ENCODE measurements at places on chromosomes 7 and 10. TPM values are rescaled to one million over a fixed set of nuclear protein-coding genes. Genes with fewer than 3 reads are reported as not detected.

The INHBA gene
- 0.63 TPM for total RNA-seq

The ZNF394 gene
- 29.6 TPM for total RNA-seq

The WNT2 gene
- 1.1 TPM for total RNA-seq

The LIPN gene
- not detected for total RNA-seq

The UNCX gene
- total RNA-seq: not detected

The LSM5 gene
- 71.0 TPM for total RNA-seq

The TMEM236 gene
- total RNA-seq: 0.08 TPM

The ADAM8 gene
- 0.71 TPM for total RNA-seq

The GPER1 gene
- total RNA-seq: 0.58 TPM

The CPA1 gene
- 0.58 TPM for total RNA-seq

The NPY4R gene
- total RNA-seq: 0.47 TPM

The CLDN15 gene
- 3.7 TPM for total RNA-seq

The EVX1 gene
- 0.23 TPM for total RNA-seq

The APBB1IP gene
- total RNA-seq: 12.2 TPM

The OPN4 gene
- total RNA-seq: 0.20 TPM

The PNLIPRP3 gene
- not detected for total RNA-seq

The WNT8B gene
- total RNA-seq: 0.47 TPM
